Jurkat, Clone E6-1 (cell line): ENCODE measurements at places on chromosomes 5 and 9.

DNA sequence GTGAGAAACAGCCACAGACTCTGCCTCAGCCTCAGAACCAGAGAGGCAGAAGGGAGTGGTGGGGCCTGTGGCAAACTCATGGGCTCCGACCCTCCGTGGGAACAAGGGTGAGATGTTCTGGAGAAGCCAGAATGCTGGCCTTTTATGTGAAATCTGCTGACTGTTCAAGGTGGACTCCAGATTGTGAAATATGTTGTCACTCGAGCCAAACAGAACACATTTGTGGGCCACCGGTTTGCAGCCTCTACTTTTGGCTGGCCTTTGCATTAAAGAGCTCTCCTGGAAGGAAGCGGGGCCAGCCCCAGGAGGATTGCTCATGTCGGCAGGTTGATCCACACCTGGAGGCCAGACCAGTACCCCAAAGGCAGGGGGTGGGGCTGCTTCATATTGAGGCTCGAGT, 62.4 kb downstream of the ERGIC1 start:
- DNase-seq, result no peak

DNA sequence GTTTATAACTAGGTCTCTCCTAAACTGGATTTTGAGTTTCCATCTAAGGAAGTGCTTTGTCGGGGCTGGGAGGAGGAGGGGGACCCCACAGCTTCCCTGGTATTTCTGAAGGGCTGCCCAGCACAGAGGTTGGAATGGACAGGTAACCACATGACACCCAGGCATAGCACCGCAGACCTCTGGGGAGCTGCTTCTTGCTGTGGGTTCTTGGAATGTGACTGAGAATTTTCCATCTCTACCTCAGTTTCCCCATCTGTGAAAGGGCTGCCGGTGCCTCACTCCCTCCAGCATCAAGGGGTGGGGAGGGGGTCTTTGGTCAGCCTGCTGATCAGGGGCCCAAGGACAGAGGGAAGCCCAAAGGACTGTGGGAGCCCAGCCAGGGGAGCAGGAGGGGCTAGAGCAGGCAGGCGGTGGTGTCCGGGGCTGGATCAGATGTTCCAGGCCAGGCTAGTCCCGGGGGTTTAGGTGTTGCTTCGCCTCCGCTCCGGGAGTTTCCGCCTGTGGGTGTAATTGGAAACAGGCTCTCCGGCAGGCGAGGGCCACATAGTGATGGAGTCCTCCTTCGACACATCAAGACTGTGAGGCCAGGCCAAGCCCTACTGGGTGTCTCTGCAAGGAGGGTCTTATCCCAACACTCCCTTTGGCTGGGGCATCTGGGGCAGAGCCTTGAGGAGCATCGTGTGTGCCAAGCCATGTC, 3.3 kb downstream of the OLFML2A start:
- no peak for DNase-seq

GRCh38 chr5:117652036-117652957, 1077.7 kb upstream of the SEMA6A start:
- DNase-seq, result no peak

- no peak for DNase-seq
These were observed 356.7 kb downstream of the ARRDC3 start for GRCh38 chr5:91026466-91026865.

- DNase-seq, result no peak
These were observed 136.0 kb upstream of the ADRA1B start for GRCh38 chr5:159780246-159780645.

- no peak for DNase-seq
These were observed 1.4 kb downstream of the MARCHF3 start for GRCh38 chr5:127028822-127029457.

- DNase-seq, result no peak
These were observed 115.1 kb downstream of the BAAT start for GRCh38 chr9:101269591-101270283.

DNA sequence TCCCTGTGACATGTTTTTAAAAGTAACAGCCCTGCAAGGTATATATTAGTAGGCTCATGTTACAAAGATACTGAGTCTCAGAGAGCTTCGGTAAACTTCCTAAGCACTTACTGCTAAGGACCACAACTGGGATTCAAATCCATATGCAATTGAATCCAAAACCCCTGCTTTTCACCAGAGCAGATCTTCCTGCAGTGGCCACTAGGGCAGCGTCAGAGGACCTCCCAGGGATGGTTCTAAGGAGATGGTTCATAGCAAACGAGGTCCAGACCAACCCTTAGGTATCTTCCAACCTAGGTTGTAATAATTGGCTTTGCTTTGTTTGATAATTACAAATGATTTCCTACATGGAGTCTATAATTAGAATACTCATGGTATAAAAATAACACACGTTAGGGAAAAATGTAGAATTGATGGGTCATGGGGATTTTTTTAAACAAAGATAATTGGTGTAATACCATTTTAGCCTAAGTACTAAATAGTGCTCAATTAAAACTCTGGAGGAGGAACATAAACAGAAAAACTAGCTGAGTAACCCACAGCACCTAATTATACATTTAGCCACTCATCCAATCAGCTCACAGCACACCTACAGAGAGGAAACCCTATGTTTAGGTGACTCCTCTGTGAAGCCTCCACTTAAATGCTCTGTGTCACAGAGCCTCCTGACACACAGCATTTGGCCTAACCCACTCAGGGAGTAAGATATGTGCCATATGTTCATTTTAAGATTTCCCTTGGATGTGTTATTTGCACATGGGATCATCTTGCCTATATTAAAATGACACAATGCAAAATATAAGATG, 10.0 kb upstream of the CAST start:
- DNase-seq, result no peak

DNA sequence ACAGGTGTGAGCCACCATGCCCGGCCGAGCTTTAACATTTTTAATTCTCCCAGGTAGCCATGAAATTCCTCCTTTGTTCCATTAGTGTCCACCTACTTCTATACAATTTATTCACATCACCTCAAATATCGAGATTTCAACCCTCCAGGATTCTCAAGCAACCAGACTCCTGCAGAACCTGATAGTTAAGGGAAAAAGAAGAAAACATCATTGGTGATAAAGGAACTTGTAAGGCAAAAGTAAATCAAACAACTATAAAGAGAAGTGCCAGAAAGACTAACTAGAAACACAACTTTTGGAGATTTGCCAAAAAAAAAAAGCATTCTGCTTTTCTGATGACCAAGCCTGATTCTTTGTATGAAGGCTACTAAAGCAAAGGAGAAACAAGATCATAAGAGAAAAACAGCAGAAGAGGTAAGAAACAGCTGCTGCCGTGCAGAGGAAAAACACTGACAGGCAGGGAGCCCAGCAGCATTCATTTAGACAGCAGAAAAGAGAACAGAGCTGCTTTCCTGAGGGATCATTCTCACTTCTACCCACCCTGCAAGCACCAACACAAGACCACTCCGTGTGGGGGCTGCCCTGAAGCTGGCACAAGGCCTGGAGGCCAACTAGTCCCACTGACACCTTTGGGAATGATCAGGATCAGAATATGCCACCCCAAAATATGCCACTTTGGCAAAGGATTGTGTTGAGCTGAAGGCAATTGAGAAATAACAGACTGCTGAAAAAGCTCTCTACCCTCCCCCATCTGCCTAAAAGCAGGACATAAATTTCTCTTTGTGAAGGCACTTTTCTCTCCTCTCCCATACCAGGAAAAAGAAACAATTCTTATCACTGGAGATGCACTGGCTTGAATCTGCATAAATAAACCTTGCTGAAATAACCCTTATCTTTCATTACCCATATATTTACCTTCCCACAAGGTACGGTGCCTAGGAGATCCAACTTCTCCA, 75.1 kb downstream of the ALDH7A1 start:
- DNase-seq, result no peak

DNA sequence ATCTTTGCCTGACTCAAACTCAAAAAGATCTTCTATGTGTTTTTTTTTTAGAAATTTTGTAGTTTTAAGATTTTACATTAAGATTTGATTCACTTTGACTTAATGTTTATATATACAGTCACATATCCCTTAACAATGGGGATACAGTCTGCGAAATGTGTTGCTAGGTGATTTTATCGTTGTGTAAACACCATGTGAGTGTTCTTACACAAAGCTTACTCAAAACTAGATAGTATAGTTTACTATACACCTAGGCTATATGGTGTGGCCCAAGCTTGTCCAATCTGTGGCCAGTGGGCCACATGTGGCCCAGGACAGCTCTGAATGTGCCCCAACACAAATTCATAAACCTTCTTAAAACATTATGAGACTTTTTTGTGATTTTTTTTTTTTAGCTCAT, 131.9 kb downstream of the CWC27 start:
- DNase-seq, result no peak

DNA sequence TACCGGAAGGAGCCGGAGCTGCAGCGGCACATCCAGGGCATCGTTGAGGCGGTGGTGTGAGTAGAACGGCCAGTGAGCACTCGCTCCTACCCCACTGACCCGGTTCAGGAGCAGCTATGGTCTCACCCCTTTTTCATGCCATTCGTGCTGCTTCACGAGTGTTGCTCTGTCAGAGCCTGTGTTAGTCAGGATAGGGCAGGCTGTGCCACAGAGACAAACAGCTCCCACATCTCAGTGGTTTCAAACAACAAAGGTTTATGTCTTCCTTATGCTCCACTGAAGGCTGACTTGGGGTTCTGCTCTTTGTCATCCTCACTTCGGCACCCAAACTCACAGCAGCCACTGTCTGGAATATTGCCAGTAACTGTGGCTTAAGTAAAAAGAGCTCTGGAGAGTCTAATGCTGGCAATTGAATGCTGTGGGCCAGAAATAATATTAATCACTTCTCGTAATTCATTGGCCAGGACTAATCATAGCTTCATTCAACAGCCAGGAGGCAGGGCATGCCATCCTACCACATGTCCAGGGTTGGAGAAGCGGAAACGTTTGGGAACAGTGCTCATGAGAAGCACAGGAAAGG, 28.4 kb downstream of the ARHGEF37 start:
- DNase-seq, result no peak

- DNase-seq, result no peak
These were observed 88.8 kb upstream of the EQTN start for GRCh38 chr9:27385606-27386322.

DNA sequence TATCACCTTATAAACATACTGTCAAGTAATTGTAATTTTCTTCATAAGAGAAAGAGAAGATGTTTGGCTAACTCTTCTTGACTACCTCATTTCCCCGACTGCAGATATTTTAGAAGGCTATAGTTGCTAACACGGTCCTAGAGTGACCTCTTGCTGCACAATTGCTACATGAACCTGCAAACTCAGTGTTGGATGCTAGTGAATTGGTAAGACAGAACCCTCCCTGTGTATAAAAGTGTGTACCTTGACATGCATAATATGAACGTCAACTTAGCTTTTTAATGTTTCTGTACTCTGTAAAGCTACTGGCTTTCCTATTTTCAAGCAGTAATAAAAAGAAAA, 46.7 kb upstream of the CER1 start:
- no peak for DNase-seq

DNA sequence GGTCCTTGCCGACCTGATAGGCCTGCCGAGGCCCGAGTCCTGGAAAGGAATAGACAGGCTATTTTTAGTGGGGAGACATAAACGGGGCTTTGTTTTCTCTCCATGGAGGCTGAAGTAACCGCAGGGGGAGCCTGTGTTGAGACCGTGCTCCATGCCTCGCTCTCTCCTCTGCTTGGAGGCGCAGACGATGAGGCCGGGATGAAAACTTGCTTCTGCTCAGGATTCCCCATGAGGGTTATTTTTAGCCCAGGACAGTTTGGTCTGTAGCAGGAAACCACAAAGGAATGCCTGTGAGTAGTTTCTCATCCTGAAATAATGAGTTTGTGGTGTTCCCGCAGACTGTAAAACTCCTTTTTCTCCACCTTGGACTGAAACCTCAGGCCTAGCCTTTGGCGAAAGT, 81.9 kb upstream of the RARS1 start:
- no peak for DNase-seq

- DNase-seq, result peak; percentile 35
These were observed 213.1 kb downstream of the RFK start for GRCh38 chr9:76181020-76181641.

- DNase-seq, result no peak
These were observed 400.0 kb upstream of the ADAMTS16 start for GRCh38 chr5:4740156-4740555.

GRCh38 chr5:124212934-124213333, 533.5 kb downstream of the ZNF608 start:
- DNase-seq, result no peak

GRCh38 chr9:8701904-8702303, 902.3 kb upstream of the DMAC1 start:
- no peak for DNase-seq

GRCh38 chr5:176413255-176413565, 3.1 kb downstream of the CLTB start:
- DNase-seq, result no peak

DNA sequence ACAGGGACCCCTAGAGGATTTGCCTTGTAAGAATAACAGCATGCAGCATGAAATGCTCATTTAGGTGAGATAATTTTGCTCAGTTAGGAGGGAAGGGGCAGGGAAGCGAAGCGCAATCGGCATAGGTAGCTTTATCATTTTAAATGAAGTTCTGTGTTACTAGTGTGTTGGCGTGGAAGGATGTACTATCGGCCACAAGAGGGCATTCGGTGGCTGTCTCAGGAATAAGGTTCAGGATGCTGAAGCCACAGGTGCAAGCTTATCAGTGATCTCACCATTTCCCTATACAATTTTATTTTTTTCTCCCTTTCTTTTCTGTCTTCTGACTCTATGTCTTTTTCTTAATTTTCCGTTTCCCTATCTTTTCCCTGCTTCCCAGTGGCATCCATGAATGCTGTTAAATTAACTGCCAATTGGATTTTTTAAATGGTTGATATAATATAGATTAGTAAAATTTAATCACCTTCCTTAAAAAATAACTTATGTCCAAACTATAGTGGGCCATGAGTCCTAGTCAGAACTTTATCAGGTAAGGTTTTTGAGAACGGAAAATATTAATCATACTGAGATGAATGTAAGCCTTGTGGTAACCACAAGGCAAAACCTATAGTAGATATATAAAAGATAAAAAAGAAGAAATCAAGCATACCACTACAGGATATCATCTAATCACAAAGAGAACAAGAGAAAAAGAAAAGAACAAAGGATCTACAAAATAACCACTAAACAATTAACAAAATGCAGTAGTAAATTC, 1.2 kb upstream of the INSL6 start:
- DNase-seq, result peak; percentile 69

GRCh38 chr5:98416541-98416940, 356.9 kb upstream of the RGMB start:
- no peak for DNase-seq

DNA sequence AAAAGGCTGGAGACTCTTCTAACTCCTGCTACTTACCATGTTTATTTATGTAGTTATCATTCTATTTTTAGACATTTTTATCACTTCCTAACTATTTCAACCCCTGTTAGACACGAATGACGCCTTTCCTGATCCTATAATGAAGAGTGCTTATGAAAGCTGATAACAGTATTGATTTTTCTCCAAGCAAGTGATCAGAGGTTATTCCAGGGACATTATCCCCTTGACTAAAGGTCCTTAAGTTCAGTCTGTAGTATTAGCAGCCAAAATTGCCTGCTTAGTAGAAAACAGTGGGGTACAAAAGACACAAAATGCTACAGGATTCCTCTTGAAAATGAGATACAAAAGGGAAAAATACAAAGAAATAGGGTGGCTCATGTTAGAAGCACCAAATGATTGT, 235.6 kb downstream of the DNAH5 start:
- no peak for DNase-seq

GRCh38 chr9:92668746-92669526, 995 bp downstream of the IPPK start:
- no peak for DNase-seq

GRCh38 chr9:134243778-134244467, 79.6 kb upstream of the RNU6ATAC start:
- DNase-seq, result no peak
